ENCODE measurements at places on chromosomes 6 and 20.

DNA sequence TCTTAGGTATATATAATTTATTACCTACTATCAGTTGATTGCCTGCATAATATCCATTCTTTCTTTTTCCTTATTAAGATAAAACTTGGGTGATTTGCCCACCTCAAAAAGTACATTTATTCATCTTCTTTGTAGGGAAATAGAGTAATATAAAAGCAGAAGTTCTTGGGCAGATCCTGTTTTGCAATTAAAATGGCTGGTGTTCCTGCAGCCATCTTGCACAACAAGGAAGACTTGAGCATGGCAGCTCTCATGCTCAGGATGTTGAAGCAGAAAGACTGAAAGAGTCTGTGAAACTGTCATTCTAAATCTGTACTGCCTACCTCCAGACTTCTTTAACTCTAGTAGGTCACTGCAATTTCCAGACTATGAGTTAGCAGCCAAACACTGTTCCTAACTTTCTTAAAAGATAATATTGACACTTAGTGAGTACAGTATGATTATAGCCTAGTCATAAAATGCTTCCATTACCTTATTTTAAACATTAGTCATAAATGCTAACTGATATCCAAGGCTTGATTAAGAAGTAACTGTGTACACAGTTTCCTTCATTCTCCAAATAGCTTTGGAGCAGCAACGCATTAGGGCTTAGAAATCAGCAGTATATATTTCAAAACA lies 24.6 kb upstream of the HTR1B start:
- DNase-seq = no peak

- no peak for DNase-seq
Observed at GRCh38 chr6:133724726-133725125, 164.2 kb upstream of the TCF21 start.

DNA sequence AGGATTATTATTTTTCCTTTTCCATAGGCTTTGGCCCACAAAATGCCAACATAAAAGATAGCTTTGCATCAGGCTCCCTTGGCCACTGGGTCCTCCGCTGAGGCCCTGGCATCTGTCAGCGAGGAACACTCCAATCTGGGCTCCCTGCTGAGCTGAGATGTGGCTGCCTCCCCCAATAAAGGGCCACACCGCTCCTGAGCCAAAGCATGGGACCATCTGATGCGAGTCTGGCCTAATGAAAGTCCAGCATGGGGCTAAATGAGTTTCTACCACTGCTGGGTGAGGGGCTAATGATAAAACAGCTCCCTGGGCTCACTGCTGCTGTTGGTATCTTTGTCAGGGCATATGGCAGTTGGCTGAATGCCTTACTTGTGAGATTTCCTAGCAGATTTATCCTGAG lies 817.5 kb upstream of the SLC35B3 start:
- peak; percentile 51 for DNase-seq

- peak; percentile 69 for DNase-seq
Observed at GRCh38 chr20:63934271-63935068, 21.7 kb downstream of the UCKL1 start.

- DNase-seq = no peak
Observed at GRCh38 chr6:161257793-161258457, 15.9 kb downstream of the AGPAT4 start.

- DNase-seq = no peak
Observed at GRCh38 chr6:140459209-140459608, 1084.8 kb upstream of the CITED2 start.

GRCh38 chr20:10947726-10948125 lies 273.9 kb upstream of the JAG1 start:
- DNase-seq = no peak
